KG1 (cell line): ENCODE measurements at places on chromosomes 11 and 22.

DNA sequence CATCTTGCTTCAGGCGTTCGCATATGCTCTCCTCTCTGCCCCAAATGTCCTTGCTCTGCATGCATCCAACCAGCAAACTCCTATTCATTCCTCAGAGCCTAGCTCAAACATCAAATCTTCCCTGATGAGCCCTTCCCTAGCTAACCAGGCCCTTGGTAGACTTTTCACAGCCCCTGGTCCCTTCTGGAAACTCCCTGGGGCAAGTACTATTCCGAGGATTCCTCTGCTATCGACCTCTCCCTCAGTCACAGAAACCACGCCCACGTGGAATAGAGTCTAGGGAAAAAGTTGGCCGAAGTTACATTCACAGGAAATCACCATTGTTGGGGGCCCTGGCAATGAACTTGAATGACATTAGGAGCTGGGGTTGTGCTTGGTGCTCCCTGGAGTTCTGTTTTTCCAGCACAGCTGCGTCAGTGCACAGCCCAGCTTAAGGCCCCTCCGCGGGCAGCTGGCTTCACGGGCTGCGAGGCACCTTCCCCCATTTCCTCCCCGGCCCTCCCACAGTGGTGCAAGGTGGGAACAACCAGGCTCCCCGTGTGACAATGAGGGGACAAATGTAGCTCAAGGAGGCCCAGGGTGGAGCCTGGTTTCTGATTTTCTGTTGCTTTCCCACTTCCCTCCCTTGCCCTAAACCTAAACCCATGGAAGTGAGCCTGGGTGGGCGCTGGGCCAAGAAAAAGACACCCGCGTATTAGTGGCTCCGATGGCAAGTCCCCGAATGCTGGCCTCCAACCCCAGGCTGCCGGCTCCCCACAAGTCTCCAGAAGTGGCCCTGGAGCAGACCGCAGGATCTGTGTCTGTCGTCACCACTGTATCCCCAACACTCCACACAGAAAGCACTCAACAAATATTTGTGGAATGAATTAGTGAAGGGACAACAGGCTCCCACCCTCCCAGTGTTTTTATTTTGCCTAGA is 4.3 kb upstream of the ATP5MGL start:
- DNase-seq = no peak

GRCh38 chr11:133955945-133956421 is 785 bp downstream of the IGSF9B start:
- DNase-seq = no peak

GRCh38 chr22:33328789-33329296 is 270.7 kb upstream of the SYN3 start:
- no peak for DNase-seq

DNA sequence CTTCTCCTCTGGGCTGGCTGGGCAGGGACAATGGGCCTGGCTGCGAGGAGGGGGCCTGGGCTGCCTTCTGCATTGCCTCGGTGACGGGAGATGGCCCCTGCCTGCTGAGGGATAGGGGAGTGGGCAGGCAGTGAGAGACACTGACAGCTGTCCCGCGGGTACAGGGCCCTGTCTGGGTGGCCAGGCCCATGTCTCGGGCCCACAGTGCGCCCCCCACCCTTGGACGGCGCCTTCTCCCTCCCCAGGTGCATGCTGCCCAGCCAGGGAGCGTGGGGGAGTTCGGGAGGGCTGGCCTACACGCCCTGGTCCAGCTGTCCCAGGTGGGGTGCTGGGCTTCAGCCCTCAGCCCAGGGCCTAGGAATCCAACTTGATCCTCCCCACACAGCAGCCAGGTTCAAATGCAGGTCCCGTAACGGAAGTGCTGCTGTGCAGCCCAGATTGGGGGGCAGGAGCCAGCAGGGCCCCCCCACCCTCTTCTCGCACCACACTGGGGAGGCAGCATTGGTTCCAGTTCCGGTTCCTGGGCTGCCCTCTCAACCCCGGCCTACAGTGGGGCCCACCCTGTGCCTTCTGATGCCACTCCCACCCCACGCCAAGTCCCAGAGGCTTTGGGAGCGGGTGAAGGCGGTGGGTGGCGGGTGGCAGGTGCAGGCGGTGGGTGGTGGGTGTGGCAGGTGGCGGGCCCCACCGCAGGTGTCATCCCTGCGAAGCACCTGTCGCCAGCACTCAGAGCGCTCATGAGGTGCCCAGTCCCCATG is 7.3 kb upstream of the TSSC4 start:
- DNase-seq = no peak

GRCh38 chr22:50270666-50271394 is 650 bp upstream of the MAPK11 start:
- peak; percentile 24 for DNase-seq

- DNase-seq = peak; percentile 45
These were observed 27.9 kb upstream of the PAK1 start for GRCh38 chr11:77501758-77502157.

- no peak for DNase-seq
These were observed 12.1 kb upstream of the EIF3D start for GRCh38 chr22:36540867-36541642.

DNA sequence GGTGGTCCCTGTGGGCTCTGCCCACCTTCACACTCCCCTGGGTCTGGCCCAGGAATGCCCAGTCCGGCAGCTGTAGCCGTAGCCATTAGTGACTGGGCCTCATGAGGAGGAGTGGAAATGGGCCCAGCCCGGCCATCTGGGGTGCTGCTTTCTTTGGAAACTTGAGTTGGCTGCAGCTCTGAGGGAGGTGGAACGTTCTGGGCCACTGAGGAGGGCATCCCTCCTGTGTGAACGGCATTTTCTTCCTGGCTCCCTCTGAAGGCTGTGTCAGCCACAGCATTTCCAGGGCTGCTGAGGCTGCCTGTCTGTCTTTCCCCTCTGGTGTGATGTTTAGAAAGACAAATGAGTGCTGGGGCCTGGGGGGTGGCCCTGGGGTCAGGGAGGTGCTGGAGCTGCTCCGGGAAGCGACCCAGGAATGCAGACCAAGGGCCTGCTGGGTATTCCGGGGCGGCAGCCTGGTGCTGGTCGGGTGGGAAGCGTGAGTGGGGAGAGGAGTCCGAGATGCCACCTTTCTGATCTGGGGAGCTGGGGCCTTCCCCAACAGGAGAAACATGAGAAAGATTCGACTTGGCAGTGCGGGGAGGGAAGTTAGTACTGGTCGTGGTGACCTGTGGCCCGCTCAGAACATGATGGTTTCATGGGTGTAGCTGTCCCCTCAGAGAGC is 27.1 kb downstream of the PTDSS2 start:
- DNase-seq = no peak

- DNase-seq = no peak
These were observed 69.2 kb upstream of the RRM1 start for GRCh38 chr11:4025248-4025966.
